CD8-positive, alpha-beta memory T cell (primary cell): ENCODE measurements at places on chromosomes 13 and 19. TPM values are rescaled to one million over a fixed set of nuclear protein-coding genes. Genes with fewer than 3 reads are reported as not detected.

GRCh38 chr19:2962018-2962670 lies 15.2 kb upstream of the TLE6 start:
- peak; percentile 80 for DNase-seq

DNA sequence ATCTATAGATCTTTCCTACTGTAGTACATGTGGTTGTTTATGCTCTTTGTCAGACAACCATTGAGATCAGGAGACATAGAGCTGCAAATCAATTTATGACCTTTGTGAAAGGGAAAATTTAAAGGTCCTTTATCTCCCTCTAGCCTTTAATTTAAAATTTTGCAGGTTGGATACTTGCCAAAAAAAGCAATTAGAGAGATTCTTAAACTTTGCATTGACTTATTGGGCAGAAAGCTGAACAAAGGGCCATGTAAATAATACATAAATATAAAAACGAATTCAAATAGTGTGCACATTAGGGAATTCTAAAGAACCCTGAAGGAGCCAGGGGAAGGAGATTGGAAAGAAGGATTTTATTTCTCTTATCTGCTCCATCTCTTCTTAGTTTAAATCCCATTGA lies 22.0 kb upstream of the RB1 start:
- no peak for DNase-seq

RFPL4A gene
- total RNA-seq = not detected

DNA sequence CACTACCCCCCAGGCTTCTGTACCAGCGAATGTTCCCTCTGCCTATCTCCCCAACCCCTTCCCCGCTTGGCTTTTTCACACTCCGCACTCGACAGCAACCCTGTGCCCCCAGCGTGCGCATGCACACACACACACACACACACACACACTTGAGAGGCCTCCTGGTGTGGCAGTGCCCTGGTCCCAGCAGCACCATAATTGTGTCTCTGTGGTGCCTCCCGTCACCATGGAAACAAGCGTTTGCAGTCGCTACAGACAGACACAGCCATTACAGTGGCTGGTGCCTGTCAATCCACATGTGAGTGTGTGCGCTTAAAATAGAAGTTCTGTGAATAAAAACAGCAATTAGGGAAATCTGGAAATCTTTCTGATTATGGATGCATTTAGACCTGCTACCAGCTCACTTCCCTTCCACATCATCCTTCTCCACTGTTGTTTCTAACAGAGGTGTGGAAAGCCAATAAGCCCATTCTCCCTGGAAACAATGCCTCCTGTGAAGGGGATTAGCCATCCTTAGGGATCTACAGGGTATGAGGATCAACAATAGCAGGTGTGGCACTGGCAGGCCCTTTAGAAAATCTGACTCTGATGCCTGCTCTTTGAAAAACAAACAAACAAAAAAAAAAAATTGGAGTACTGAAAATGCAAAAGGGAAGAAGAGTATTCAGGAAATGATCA lies 146.3 kb downstream of the DCLK1 start:
- DNase-seq = no peak

KIR3DL1 gene
- total RNA-seq = 0.11 TPM

- no peak for DNase-seq
Measured at GRCh38 chr13:51858433-51859247, 3.1 kb upstream of the CCDC70 start.

ZNF814 gene
- total RNA-seq = 38.7 TPM

CYP4F3 gene
- 0.28 TPM for total RNA-seq

- DNase-seq = no peak
Measured at GRCh38 chr13:65789815-65790214, 1440.3 kb downstream of the PCDH9 start.

- DNase-seq = no peak
Measured at GRCh38 chr13:99977334-99977911, 4.2 kb upstream of the ZIC2 start.

DNA sequence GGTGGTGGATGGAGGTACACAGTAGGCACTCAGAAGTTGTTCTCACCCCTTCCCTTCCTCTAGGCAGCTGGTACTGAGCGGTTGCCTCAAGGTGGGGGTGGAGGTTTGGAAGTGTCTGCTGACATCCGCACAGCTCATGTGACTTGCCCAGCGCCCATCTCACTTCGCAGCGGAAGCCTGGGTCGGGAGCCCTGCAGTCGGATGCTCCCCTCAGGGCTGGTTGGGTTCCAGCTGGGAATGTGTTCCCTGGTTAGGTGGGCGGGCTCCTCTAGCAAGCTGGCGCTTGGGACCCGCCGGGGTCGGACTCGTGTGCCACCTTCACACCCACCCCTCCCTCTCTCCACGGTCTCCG lies 10.2 kb downstream of the PPP1R37 start:
- DNase-seq = peak; percentile 56

- DNase-seq = peak; percentile 89
Measured at GRCh38 chr19:15629003-15629880, 11.5 kb upstream of the CYP4F3 start.

FXYD3 gene
- not detected for total RNA-seq

GRCh38 chr19:46426506-46427162 lies 2.1 kb downstream of the PNMA8C start:
- DNase-seq = peak; percentile 30

DNA sequence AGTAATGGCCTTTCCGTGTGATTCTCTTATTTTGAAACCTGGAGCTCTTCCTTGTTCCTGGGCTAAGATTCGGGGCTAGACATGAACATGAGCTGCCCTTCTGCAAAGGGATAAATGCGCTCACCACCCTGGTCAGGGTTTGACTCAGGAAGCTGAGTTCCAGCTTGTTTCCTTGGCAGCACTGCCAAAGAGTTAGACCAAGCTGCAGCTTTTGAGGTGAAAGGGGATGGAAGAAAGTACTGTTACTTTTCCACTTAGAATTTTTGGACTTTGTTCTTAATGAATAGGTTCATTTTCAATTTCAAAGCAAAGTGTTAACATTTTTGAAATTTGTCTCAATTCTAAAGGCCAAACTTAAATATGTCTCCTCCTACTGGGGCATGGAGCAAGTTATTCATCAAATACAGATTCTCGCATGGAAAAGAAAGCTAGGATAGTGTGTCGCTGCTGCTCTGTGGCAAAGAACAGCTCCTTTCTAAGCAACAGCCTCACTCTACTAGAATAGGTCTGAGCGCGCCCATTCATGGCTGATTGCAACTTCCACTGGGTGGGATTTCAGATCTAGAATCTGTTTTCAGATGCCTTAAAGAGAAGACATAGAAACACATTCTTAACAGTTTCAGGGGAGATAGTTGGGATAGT lies 2.2 kb downstream of the RGCC start:
- DNase-seq = no peak

LILRA2 gene
- not detected for total RNA-seq

DNA sequence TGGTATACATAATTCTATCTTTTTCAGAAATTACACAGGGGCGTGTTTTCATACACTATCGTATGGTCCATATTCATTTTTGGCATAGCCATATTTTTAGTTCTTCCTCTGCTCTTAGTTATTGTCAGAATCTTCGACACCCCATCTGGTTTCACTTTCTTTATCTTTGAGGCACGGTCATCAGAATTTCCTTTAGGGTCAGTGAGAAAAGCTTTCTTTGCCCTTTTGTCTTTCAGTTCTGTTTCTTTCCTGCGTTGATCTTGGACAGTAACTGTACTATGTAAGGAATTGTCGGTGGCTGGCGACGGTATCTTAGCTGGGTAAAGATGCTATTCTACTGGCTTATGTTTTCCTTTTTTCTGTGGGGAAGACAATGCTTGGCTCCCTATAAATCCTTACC lies 10.6 kb upstream of the KIR2DL4 start:
- no peak for DNase-seq

- no peak for DNase-seq
Measured at GRCh38 chr13:34290661-34291060, 472.7 kb downstream of the RFC3 start.

FFAR2 gene
- total RNA-seq = not detected

DNA sequence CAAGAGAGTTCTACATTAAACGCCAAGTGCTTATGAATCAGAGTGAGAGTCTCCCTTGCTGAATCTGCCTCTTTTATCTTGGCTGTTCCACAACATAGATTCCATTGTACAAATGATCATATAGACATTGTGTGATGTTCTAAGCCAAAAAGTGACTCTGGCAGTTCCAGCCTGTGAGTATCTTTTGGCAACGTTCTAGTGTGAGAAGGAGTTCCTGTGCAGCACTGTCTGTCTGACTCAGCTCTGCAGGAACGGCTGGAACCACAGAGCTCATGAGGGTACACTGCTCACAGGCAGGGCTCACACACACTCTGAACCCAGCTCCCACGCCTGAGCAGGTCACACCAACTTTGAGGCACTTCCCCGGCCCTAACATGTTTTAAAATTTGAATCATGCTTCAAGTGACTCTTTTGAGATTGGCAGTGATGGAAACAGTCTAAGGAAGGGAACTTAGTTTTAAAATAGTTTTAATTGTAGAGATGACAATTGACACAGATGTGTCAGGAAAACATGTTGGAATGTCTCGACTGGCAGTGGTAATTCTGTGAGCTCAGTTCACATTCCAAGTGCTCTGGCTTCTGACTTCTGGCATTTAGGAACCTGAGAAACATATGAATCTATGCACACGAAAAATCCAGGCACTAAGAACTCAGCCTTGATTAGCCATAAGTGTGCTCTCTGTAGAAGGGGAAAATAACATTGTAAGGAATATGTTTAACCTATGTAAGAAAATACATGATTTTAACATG lies 272.0 kb downstream of the UQCRFS1 start:
- no peak for DNase-seq

ZNF728 gene
- total RNA-seq = not detected

- no peak for DNase-seq
Measured at GRCh38 chr13:100115693-100116254, 26.9 kb downstream of the PCCA start.

DNA sequence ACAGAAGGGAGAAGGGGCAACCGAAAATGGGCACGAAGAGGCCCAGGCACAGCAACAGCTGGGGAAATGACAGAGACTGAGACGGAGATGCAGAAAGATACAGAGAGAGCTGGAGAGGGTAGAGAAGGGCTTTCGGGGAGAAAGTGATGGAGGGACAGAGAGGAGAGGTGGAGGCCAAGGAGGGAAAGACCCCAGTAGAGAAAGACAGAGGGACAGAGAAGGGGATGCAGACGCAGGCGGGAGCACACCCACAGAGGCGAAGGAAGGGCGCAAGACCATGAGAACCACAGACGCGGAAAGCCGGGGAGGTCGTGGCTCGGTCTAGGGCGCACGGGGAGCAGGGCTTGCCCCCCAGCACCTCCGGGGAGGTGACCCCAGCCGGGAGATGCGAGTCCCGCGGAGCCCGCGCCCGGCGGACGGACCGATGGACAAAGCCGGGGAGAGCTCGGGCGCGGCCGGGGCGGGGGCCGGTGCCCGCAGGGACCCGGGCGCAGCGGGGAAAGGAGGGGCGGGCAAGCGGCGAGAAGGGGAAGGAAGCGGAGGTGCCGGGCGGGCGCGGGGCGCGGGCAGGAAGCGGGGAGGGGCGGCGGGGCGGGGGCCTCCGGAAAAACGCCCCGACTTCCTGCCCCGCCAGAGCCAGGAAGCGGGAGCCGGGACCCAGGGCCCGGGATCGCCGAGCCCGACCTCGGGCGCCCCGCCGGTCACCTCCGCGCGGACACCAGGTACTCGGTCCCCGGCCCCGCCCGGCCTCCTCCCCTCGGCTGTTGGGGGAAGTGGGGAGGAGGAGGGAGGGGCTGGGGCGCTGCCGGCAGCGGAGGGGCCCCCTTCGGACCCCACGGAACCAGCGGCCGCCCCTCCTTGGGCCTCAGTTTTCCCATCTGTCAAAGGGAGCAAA lies at the start of gene ARHGEF1:
ARHGEF1 (plus strand) TSS at position 617 of the 895 bp plus-strand sequence. CDS start 4,899 bp downstream, outside the sequence.
- DNase-seq = peak; percentile 74

- DNase-seq = no peak
Measured at GRCh38 chr19:46232468-46232867, 2.9 kb downstream of the IGFL1 start.

GRCh38 chr13:110037925-110038573 lies 251.7 kb upstream of the IRS2 start:
- no peak for DNase-seq

GRCh38 chr19:17148130-17148529 lies 67.0 kb upstream of the USE1 start:
- DNase-seq = no peak

DNA sequence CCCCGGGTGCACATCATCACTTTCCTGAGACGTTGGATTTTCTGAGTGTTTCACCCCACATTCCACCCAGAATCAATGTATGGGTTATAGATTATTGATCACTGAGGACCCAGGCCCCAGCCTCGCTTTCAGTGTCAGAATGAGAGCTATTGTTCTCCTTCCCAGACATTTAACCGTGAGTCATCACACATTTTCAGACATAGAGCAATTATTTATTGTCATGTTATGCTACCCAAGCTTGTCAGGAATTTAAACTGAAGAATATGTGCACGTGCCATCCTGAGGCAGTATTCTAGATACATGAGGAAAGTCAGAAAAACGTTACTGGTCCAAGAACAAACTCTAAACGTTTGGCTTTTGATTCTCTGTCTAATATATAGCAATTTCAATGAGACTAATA lies 276.6 kb upstream of the ZNF507 start:
- DNase-seq = no peak

C19orf18 gene
- 0.33 TPM for total RNA-seq

DNA sequence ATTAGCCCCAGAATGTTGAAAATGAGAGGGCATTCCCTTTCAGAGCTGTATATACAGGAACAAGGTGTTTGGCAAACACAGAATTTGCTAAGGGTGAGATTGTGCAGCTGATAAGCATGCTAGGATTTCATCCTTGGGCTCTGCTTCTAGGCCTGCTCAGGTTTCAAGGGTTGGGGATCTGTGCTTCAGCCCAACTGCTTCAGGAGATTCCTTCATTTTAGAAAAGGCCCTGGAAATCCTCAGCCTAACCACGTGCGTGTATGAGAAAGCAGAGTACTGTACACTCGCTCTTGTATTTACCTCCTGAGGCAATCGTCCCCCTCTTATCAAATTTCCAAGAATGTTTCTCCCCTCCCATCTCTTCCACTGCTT lies 291.6 kb upstream of the ARGLU1 start:
- DNase-seq = no peak

GRCh38 chr13:96248103-96248502 lies 158.2 kb downstream of the HS6ST3 start:
- DNase-seq = no peak

GRCh38 chr13:46751811-46752635 lies 44.9 kb downstream of the ESD start:
- peak; percentile 51 for DNase-seq

DNA sequence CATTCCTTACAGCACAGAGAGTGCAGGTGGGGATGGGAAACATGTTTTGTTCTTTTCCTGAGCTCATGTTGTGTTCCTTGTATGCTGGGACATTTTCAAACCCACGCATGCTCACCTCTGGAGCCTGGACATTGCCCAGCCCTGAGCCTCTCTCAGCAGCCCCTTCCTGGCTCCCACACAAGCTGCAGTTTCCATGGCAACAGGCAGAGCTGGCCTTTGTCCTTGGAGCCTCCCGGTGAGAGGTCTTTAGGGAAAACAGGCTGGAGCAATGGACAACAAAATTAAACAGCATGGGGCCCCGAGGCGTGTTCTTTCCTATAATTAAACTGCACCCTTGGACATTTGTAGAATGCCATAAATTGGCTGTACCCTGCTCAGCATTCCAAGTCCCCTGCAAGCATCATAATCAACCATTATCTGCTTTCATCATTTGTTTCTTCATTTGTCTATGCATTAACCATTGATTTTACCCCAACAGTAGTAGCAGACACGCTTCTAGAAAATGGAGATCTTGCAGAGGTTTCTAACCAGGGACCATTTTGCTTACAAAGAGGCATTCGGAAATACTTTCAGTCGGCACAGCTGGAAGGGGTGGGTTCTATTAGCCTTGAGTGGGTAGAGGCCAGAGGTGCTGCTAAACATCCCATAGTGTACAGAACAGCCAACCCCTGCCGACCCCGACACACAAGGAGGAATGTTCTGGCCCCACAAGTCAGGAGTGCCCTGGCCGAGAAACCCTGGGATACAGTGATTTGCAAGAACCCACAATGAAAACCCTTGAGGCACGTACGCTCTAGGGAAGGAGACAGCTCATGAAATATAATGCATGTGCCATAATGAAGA lies 133.4 kb upstream of the PEG3 start:
- DNase-seq = no peak
